ENCODE measurements at places on chromosomes 2 and 18.

GRCh38 chr2:107428781-107429180, 397.9 kb upstream of the RGPD4 start:
- no peak for DNase-seq

- no peak for DNase-seq
Observed at GRCh38 chr2:204049635-204050034, 113.1 kb downstream of the ICOS start.

DNA sequence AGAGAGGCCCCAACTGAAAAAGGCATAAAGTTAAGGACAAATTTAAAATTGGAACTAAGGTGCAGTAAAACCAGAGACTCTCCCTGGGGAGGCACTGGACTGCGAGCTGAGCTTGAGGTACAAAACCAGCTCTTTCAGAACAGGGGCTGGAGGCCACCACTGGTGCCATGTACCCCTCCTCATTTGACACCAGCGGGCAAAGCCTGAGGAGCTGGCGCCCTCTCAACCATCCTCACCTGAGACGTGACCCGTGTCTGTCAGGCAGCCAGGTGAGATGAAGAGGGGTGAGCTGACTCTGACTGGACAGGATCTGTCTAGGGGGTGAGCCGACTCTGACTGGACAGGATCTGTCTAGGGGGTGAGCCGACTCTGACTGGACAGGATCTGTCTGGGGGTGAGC, 68.5 kb downstream of the TMEM18 start:
- no peak for DNase-seq

DNA sequence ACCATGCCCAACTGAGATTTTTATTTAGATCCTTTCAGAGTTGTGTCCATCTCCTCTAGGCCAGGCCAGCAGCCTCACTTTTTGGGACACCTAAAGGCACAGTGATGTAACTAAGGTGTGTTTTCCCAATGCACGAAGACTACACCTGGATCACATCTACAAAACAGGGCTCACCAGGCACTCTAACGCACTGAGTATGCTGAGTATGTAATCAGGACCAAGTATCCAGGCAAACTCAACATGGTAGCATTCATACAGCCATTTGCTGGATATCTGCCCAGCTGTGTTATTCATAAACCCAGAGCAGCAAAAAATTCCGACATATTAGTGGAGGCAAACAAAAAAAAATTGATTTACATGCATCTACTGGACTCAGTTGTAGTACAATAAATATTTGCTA, 33.8 kb downstream of the LPIN2 start:
- no peak for DNase-seq

DNA sequence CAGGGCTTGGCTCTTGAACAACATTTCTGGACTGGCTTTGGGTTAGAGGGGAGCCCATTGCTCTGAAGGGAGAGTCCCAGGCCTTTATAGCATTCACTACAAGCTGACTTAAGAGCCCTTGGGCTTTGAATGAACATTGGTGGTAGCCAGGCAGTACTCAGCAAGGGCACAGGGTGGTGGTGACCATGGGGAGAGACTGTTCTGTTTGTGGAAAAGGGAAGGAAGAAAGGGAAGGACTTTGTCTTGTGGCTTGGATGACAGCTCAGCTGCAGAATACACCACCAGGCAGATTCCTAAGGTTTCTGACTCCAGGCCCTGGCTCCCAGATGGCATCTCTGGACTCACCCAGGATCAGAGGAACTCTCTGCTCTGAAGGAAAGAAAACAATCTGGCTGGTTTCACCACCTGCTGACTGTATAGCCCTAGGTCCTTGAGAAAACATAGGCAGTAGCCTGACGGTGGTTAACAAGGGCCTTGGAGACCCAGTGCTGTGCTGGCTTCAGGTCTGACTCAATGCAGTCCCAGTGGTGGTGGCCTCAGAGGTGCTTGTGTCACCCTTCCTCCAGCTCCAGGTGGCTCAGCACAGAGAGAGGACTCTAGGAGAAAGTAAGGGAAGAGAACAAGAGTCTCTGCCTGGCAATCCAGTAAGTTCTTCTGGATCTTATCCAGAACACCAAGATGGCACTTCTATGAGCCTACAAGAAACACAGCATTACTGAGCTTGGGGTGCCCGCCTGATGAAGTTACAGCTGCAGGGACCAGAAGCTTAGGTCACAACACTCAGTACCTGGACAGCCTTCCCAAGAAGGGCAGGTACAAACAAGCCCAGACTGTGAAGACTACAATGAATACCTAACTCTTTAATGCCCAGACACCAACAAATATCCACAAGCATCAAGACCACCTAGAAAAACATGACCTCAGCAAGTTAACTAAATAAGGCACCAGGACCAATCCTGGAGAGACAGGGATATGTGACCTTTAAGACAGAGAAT, 16.4 kb upstream of the ABCB11 start:
- no peak for DNase-seq

- DNase-seq = no peak
Observed at GRCh38 chr2:143429932-143430679, 300.9 kb downstream of the ARHGAP15 start.

- DNase-seq = no peak
Observed at GRCh38 chr2:136242100-136242499, 124.2 kb upstream of the CXCR4 start.

- no peak for DNase-seq
Observed at GRCh38 chr2:207868855-207869596, 99.3 kb upstream of the FZD5 start.

DNA sequence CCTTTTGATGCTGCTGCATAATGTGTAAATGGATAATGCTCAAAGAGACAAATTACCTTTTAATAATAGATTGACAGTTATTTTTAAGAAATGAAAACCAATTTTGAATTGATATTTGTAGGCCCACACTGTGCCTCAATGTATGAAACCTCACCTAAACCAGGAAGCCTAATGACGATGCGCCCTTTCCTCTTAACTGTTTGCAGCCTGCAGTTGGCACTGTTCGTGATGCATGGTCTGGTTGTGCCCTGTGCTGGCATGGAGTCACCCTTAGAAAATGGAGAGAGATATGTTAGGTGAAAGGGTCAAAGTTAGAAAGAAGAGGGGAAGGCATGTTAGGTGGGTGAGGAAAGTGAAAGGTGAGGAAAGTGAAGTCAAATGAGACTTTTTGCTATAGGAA, 390.2 kb downstream of the PTPRM start:
- no peak for DNase-seq

DNA sequence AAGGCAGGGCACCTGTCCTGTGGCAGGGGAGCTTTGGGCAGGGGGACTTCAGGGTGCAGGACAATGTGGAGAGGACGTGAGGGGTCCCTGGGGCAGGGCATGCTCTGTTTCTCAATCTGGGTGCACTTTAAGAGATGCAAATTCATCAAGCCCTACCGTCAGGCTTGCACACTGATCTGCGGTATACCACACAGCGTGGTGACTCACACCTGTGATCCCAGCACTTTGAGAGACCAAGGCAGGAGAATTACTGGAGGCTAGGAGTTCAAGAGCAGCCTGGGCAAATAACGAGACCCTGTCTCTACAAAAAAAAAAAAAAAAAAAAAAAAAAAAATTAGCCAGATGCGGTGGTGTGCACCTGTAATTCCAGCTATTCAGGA, 10.2 kb upstream of the GPC1 start:
- DNase-seq = no peak

- no peak for DNase-seq
Observed at GRCh38 chr2:119579424-119580295, 35.4 kb downstream of the CFAP221 start.

DNA sequence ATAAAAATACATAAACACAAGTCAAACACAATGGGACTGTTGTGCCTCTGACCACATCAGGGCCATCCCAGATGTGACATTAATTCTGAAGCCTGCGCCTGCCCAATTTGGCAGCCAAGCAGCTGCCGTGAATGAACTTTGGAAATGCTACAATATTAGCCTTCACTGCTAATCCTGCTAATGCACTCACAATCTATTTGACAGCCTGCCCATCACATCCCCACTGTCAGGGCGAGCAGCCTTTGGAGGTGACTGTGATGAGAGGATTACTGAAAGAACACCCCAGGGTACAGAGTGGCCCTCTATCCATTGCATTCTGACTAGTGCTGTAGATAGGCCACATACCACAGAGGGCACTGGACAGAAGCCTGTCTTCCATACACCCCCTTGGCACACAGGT, 21.6 kb downstream of the OSR1 start:
- no peak for DNase-seq

All from Caco-2 (cell line).